ENCODE measurements at places on chromosomes 7 and 10. TPM values are rescaled to one million over a fixed set of nuclear protein-coding genes. Genes with fewer than 3 reads are reported as not detected.

The SLC16A9 gene
- 1.1 TPM for total RNA-seq

The CYP26C1 gene
- not detected for total RNA-seq

The SPAG6 gene
- total RNA-seq, result not detected

The EGR2 gene
- total RNA-seq, result 0.52 TPM

The CDH23 gene
- total RNA-seq, result 4.5 TPM

The CDK14 gene
- 18.7 TPM for total RNA-seq

The FZD8 gene
- 6.6 TPM for total RNA-seq

The ATOH7 gene
- not detected for total RNA-seq

The ZNF775 gene
- 3.1 TPM for total RNA-seq

The ANKRD7 gene
- total RNA-seq, result 1.1 TPM

The KNDC1 gene
- 0.11 TPM for total RNA-seq

The PON3 gene
- 0.69 TPM for total RNA-seq

The RBP4 gene
- total RNA-seq, result 1.1 TPM

The FAM25C gene
- not detected for total RNA-seq

The PTPRN2 gene
- total RNA-seq, result 1.3 TPM

The OPN1SW gene
- not detected for total RNA-seq

The FOXL3 gene
- total RNA-seq, result not detected

The IFT22 gene
- total RNA-seq, result 32.0 TPM

The TCERG1L gene
- not detected for total RNA-seq

The MLXIPL gene
- 0.41 TPM for total RNA-seq

The SPDYE8 gene
- total RNA-seq, result not detected

The SRRM3 gene
- total RNA-seq, result 6.1 TPM

The CADPS2 gene
- total RNA-seq, result 11.9 TPM

The THNSL1 gene
- 5.3 TPM for total RNA-seq

The CNPY1 gene
- not detected for total RNA-seq

The SYCE1 gene
- total RNA-seq, result 0.44 TPM

The TPST1 gene
- 5.7 TPM for total RNA-seq

The CYP2C18 gene
- not detected for total RNA-seq

The HIBADH gene
- 90.8 TPM for total RNA-seq

The TMEM178B gene
- total RNA-seq, result 35.9 TPM
